Breast epithelium (tissue), 4 donors: ENCODE measurements at places on chromosomes 1 and 21. TPM values are rescaled to one million over a fixed set of nuclear protein-coding genes. Genes with fewer than 3 reads are reported as not detected.
A peak's percentile ranks its signal among the peaks of the same experiment; 100 is the strongest.

DNA sequence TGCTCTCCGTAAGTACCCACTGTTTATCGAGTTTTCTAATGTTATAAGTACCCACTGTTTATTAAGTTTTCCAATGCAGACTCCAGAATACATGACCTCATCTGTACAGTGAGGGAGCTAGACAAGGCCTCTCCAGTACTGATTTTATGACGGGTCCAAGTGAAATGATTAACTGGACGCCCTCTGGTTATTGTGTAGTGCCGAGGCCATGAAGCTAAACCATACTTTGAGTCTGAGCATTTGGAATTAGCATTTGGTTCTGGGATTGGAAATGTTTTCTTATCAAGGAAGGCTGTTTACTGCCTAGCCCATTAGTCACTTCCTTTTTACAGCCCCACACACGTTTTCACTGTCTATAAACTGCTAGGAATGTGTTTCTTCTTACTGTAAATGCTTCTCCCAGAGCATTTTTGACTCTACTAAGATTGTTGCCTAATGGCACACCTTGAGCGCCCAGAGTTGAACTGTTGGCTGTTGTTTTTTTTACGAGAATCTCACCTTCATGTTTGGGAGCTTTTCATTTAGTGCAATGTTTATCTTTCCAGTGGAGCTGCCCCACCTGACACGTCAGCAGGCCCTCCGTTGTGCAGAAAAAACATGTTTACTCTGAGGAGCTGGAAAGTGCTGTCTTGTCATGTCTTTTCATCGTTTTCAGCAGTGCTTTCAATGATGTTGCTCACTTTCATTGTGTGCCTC is 26.9 kb downstream of the SPATA46 start:
- no peak for DNase-seq

DNA sequence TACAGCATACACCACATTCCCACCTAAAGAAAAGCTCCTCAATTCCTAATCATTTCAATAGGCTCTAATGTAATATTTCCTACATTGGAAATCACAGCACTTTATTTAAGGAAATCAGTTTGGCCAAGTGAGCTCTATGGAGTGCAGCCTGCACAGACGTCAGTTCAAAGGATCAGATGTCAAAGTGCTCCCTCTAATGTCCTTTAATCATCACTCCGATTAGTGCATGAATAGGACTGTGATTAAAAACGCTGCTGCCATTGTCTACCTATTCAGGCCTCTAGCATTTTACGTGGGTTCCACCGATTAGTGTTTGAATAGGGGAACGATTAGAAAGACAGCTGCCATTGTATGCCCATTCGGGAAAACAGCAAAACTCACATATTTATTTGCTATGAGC is 50.2 kb downstream of the DPYD start:
- no peak for DNase-seq

GRCh38 chr1:37599940-37600339 is 4.2 kb upstream of the GNL2 start:
- no peak for DNase-seq

DNA sequence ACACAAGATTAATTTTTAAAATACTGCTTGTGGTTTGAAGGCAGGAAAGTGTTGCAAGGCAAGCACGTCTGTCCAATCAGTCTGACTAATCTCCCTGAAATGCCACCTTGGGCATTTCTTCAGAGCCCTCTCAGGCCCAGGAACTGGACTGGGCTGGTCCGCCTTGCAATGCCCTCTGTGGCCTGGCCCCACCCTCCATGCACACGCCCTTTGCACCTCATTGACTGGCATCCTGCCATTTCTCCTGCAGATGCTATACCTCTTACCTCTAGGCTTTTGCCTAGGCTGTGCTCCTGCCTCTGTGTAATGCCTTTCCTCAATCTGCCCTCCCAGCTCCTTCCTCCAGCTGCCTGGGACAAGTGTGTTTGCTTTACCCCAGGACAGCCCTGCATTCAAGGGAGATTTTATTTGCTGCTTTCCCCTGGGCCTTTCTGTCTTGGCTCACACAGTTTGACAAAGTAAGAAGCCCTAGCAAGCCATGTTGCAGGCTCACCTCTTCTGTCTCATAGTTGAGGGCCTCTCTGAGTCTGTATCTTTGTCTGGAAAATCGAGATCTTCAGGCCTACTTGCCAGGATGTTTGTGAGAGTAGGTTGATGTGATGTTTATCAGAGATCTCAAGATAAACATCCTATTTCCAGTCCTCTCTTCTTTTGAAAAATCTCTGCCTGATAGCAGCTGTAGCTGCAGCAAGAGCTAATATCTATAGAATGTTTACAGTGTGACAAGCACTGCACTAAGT is 149.2 kb upstream of the JUN start:
- DNase-seq = peak; percentile 57

Gene IFT25
- 27.7 TPM for total RNA-seq

Gene FCRL4
- total RNA-seq = not detected

GRCh38 chr1:219806020-219806419 is 122.3 kb downstream of the SLC30A10 start:
- DNase-seq = no peak

GRCh38 chr1:93729906-93730305 is 48.3 kb upstream of the BCAR3 start:
- no peak for DNase-seq

Gene FNDC10
- total RNA-seq = 2.9 TPM

GRCh38 chr21:40795313-40795712 is 51.6 kb downstream of the DSCAM start:
- no peak for DNase-seq

DNA sequence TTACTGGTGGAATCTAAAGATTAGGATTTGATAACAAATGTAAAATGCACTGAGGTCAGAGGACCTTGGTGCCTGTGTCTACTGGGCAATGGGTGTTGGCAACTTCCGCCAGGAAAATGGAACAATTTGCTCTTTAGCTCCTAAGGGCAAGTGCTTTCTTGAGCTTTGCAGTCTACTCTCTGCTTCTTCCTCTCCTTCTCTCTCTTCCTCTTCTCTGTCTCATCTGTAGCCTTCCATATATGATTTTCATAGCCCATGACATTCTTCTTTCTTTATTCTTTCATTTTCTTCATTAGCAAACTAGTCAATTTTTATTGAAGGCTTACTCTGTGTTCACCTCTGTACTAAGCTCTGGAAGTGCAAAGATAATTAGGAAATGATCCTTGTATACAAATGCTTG is 35.5 kb downstream of the OVGP1 start:
- no peak for DNase-seq

DNA sequence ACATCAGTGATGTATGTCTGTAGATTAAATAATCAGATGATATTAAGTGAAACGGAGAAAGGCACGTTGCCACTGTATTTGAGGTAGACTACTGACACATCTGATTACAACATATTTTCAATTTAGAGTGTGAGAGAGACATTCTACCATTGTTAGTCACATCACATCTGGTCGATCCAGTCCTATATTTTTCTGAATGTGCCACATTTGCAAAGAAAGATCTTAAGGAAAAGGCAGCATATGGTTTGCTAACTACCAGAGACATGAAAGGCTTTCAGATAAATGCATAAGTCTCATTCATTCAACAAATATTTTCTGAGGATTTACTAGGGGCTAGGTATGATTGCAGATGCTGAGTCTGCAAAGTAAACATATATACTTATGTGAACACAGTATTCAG is 114.3 kb upstream of the RUNX1 start:
- DNase-seq = no peak

DNA sequence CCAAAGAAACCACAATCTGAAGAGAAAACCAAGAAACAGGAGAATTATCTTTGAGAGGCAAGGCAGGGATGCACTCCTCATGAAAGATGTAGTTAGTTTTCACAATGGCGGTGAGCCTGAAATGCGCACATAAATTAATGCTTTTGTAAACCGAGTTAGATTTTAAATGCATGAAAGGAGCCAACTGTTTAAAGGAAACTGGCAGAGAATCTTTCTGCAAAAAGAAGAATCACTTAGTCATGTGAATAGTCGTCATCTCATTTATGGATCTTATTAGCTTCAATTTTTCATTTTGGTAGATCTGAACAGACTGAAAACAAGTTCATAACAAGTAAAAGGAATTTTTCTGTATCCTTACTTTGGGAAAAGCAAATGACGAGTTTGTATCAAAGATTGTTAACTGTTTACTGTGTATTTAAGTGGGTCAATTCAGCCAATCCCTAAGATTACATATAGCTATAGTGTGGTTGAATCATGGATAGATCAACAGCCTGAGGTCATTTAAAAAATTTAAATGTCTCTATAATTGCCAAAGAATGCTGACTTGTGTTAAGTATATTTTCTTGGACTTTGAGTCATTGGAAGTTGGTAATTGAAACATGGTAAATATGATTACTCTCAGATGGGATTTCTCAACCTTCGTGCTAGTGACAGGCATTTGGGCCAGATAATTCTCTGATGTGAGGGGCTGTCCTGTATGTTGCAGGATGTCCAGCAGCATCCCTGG is 226.6 kb upstream of the KAZN start:
- DNase-seq = no peak

Gene FALEC
- not detected for total RNA-seq

Gene KLF17
- total RNA-seq = not detected

GRCh38 chr21:45873418-45873817 is 108.2 kb upstream of the COL6A1 start:
- peak; percentile 14 for DNase-seq

DNA sequence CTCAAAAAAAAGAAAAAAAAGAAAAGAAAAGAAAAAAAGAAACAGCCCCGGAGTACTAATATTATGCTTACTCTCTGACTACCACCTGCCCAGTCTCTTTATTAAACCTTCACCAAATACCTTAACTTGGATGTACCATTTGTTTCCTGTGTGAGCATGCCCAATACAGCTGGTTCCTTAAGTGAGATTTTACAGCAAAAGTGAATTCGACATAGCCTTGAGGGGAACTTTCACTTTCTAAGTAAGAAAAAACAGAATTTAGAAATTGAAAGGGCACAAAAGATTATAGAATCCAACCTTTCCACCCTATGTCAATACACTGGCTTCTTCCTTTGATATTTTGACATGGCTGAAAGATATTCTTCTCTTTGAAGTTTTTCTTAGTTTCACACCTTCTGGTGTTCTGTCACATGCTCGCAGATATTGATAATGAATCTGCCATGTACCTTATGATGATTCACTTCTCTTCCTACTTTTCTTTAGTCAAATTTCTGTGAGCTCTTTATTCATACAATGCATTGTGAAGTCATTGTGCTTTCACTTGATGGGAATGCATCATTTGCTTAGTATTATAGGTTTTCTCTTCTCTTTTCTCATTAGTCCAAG is 5.2 kb upstream of the GIPC2 start:
- DNase-seq = no peak

DNA sequence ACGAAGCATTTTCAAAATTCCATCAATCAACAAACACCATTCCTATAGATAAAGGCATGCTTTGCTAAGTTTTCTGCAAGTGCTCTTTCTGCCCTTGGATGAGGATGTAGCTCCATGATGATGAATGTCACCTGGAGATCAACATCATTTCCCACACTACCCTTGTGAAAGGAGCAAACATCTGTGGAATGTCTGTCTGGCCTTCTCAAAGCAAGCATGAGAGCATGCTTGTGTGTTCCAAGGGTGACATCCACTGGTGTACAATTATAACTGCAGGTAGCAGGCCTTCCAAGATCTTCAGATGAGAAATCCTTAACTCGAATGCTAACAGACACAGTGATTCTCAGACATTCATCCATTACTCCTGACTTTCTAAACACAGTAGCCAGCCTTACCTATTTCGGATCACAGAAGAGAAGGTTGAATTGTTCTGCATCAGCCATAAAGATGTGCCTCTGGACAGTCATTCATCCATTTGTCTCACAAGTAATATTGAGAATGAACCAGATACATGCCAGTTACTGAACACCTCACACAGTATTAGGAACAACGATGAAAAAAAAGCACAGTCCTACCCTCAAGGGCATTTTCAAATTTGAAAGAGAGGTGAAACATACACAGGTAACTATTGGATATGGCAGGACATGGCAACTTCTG is 162.4 kb downstream of the TPR start:
- no peak for DNase-seq

DNA sequence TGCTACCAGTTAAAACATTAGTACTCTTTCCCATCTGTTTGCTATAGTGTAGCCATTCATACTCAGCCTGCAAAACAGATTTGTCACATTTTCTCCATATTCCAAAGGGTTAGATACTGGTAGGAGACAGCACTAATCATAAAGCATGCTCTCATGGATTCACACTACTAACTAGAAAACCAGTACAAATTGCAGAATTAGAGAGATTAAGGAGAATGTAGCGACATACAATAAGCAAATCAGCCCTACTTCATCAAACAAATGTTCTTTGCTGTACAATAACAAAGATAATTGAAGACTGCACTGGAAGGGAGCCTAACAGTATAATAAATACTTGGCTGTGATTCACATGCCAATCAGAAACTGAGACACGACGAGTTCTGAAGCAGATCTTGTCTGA is 368.0 kb upstream of the PRMT6 start:
- DNase-seq = no peak

Gene SPRR2B
- not detected for total RNA-seq

Gene COL9A2
- total RNA-seq = 1.4 TPM

- DNase-seq = no peak
Observed at GRCh38 chr21:34274001-34274400, 89.8 kb upstream of the KCNE2 start.

GRCh38 chr1:176222196-176222595 is 15.1 kb upstream of the COP1 start:
- no peak for DNase-seq

Gene PCBP3
- 4.6 TPM for total RNA-seq

DNA sequence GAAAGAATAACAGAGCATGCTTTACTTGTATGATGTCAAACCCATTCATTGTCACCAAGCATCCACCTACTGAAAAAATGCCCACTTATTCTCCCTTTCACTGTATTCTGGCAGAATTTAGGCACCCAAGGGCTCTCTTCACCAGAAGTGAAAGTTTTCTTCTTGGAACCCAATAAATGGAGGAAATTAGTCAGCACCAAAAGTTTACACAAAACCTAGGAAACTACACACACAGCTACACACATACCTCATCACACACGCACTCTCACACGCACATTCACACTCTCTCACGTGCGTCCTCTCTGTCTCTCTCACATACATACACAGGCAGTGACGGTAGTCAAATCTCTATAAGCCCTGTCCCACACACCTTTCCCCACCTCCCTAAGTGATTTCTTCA is 37.6 kb downstream of the MCOLN2 start:
- DNase-seq = no peak
